ENCODE measurements at places on chromosomes 2 and 18.

DNA sequence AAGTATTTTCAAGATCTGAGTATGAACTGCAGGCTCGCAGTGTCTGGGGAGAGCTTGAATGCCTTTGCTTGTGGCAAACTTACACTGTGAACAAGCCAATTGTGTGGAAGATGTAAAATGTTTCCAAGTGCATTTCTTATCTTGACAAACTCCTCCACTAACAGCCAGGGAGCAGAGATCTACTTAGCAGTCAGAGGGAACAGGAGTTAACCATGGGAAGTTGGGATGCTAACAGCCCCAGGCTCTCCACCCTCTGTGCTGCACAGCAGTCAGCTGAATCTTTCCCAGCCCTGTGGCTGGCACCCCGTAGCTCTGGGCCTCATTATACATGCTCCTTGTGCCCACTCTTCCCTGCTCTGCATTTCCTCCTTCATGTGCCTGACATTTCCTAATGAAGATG lies 450.2 kb downstream of the TSN start:
- DNase-seq, result no peak

GRCh38 chr2:111106706-111107105 lies 14.0 kb upstream of the BCL2L11 start:
- DNase-seq, result no peak

GRCh38 chr2:66034467-66034866 lies 400.5 kb upstream of the MEIS1 start:
- no peak for DNase-seq

- no peak for DNase-seq
Observed at GRCh38 chr2:127486247-127487058, 39.8 kb downstream of the IWS1 start.
